Upper lobe of left lung (tissue), 6 donors: ENCODE measurements at places on chromosomes 3 and 15.

- H3K4me1 ChIP-seq: peaks cover 4% of the 10 kb centered on the region
- DNase-seq: no peak
- no peak overlapping the region for H3K4me3 ChIP-seq
Measured at GRCh38 chr3:65521032-65521431, 517.7 kb downstream of the MAGI1 start.

- peak overlapping the region; percentile 68 for H3K27ac ChIP-seq
- no peaks in the 10 kb centered on the region for H3K27me3 ChIP-seq
- H3K4me3 ChIP-seq: peak overlapping the region; percentile 38
Measured at GRCh38 chr15:60128000-60128376, 123.9 kb downstream of the FOXB1 start.

GRCh38 chr3:4006288-4006687 is 207.1 kb downstream of the LRRN1 start:
- H3K27me3 ChIP-seq: no peaks in the 10 kb centered on the region
- no peaks in the 10 kb centered on the region for H3K4me1 ChIP-seq
- DNase-seq: no peak

GRCh38 chr3:109927726-109928125 is 590.4 kb upstream of the DPPA4 start:
- no peak overlapping the region for H3K27ac ChIP-seq
- no peaks in the 10 kb centered on the region for H3K36me3 ChIP-seq
- H3K27me3 ChIP-seq: no peaks in the 10 kb centered on the region
- no peaks in the 10 kb centered on the region for H3K4me1 ChIP-seq
- no peak for DNase-seq
- no peak overlapping the region for H3K4me3 ChIP-seq

GRCh38 chr3:140250010-140250855 is 315.2 kb downstream of the CLSTN2 start:
- no peak for DNase-seq
- no peak overlapping the region for H3K4me3 ChIP-seq
- no peaks in the 10 kb centered on the region for H3K36me3 ChIP-seq
- H3K4me1 ChIP-seq: no peaks in the 10 kb centered on the region

GRCh38 chr3:82676356-82677026 is 915.0 kb upstream of the GBE1 start:
- no peaks in the 10 kb centered on the region for H3K27me3 ChIP-seq
- no peaks in the 10 kb centered on the region for H3K36me3 ChIP-seq
- no peaks in the 10 kb centered on the region for H3K4me1 ChIP-seq
- DNase-seq: no peak
- no peak overlapping the region for H3K4me3 ChIP-seq

GRCh38 chr15:59366333-59367021 is 6.2 kb downstream of the MYO1E start:
- H3K4me3 ChIP-seq: no peak overlapping the region
- no peaks in the 10 kb centered on the region for H3K27me3 ChIP-seq
- no peaks in the 10 kb centered on the region for H3K36me3 ChIP-seq
- H3K27ac ChIP-seq: no peak overlapping the region
- DNase-seq: no peak

DNA sequence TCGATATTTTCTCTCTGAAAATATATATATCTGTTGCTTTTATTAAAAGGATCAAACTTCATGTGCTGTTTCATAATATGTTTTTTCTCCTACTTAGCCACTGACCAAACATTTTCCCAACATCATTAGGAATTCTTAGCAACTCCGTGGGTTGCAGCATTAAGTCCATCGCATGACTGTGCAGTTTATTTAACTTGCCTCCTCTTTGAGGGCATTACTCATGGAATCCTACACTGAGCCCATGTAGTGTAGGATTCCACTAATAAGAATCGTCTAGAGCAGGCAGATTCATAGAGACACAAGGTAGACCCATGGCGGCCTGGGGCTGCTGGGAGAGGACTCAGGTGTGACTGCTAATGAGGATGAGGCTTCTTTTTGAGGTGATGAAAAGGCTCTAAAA is 49.3 kb downstream of the CMTM6 start:
- DNase-seq: no peak
- peaks cover 14% of the 10 kb centered on the region for H3K4me1 ChIP-seq
- no peak overlapping the region for H3K27ac ChIP-seq
- H3K36me3 ChIP-seq: peaks cover 11% of the 10 kb centered on the region

- H3K36me3 ChIP-seq: no peaks in the 10 kb centered on the region
- H3K27ac ChIP-seq: no peak overlapping the region
- no peaks in the 10 kb centered on the region for H3K27me3 ChIP-seq
- no peak overlapping the region for H3K4me3 ChIP-seq
- H3K4me1 ChIP-seq: no peaks in the 10 kb centered on the region
Measured at GRCh38 chr3:71641674-71642073, 58.1 kb upstream of the FOXP1 start.

DNA sequence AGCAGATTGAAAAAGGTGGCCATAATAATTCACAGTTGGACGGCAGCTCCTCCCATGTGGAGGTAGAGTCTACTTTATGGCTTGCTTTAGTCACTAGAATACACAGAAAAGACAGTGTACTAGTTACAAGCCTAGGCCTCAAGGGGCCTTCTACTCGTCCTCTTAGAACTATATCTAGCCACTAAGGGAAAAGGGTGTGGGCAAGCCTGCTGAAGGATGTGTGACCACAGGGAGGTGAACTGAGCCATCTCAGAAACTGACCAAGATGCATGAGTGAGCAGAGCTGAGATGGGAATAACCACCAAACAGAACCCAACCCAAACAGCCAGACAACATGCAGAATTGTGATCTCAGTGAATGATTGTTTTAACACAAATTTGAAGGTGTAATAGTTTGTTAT is 335.6 kb upstream of the LMCD1 start:
- no peak for DNase-seq
- no peaks in the 10 kb centered on the region for H3K27me3 ChIP-seq

GRCh38 chr15:78120523-78120922 is 10.7 kb downstream of the CIB2 start:
- no peaks in the 10 kb centered on the region for H3K36me3 ChIP-seq
- H3K27me3 ChIP-seq: no peaks in the 10 kb centered on the region
- no peak for DNase-seq
- no peak overlapping the region for H3K4me3 ChIP-seq
- H3K27ac ChIP-seq: no peak overlapping the region

DNA sequence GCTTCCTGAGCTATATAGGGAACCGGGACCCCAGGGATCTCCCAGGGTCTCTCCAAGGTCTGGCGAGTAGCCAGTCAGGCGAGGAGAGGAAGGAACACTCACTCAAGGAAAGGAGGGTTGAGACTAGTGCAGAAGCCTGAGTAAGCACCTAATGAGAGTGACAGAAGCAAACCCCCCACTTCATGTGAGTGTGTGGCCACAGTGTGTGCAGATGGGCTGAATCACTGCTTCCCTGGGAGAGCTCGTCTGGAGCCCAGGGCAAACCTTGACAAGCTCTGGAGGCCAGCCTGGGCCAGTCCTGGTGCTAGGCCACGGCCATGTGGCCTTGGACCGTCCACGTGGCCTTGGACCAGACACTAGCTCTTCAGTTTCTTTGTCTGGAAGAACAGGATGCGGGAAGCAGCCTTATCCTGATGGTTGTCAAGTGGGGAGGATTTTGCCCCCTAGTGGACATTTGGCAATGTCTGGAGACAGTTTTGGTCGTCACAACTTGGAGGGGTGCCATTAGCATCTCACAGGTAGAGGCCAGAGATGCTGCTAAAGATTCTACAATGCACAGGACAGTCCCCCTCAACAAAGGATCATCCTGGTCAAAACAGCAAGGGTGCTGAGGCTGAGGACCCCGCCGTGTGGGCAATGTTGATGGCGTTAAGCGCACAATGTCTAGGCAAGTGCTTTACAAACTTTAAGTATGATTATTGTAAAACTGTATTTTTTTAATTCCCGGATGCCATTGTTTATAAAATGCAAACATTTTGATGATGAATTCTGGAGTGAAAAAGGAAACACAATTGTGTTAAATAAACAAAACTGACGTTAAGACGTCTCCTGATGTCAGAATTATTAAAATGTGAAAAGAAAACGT is 34.8 kb upstream of the CTSH start:
- H3K4me3 ChIP-seq: no peak overlapping the region
- H3K4me1 ChIP-seq: no peaks in the 10 kb centered on the region
- no peaks in the 10 kb centered on the region for H3K27me3 ChIP-seq
- peak; percentile 67 for DNase-seq

DNA sequence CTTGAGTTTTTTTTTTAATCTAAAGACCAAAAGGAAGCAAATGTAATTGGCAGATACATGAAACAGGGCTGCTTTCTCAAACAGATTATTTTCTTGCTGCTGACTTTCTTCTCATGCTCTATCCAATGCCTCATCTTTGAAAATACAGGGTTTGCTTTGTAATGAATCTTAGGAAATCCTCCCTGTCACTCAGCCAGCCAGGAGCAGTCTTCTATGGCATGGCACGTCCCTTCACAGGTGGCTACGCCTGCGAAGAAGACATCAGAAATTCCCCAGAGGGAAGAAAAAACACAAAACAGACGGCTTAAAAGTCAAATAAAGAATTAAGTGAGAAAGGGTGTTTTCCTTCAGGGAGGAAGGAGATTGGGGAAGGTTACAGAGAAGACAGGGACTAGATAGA is 242.5 kb downstream of the IGSF11 start:
- no peaks in the 10 kb centered on the region for H3K27me3 ChIP-seq
- no peaks in the 10 kb centered on the region for H3K36me3 ChIP-seq
- H3K4me3 ChIP-seq: no peak overlapping the region
- H3K4me1 ChIP-seq: no peaks in the 10 kb centered on the region
- no peak for DNase-seq

DNA sequence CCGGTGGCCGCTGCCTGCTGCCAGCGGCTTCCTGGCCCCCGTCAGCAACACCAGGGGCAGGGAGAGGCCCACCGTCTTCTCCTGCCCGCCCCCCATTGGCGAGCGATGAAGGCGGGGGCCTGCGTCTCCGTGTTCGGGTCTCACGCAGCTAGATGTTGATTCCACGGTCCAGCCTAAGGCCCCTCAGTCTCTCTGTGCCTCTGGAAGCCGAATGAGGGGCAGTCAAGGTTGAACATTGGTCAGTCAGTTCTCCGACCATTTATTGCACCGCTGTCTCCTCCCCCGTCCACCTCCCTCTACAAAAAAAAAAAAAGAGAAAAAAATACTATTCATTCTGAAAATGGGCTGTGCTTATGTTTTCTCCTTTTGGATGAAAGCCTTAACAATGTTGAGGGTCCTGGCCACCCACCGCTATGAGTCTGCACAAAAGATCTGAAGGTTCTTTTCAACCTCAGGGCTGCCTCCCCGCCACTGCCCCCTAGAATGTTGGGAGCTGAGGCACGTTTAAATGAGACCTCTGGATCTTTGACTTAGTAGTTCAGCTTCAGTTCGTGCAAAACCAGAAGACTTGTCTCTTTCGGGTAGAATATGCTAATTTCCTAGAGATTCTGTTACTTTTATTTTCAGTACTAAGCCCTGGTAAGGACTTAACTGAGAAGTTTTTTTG is 736 bp downstream of the IREB2 start:
- H3K27ac ChIP-seq: peak overlapping the region; percentile 99
- peaks cover 3% of the 10 kb centered on the region for H3K36me3 ChIP-seq
- peak; percentile 31 for DNase-seq
- H3K4me1 ChIP-seq: peaks cover 59% of the 10 kb centered on the region
- no peaks in the 10 kb centered on the region for H3K27me3 ChIP-seq

DNA sequence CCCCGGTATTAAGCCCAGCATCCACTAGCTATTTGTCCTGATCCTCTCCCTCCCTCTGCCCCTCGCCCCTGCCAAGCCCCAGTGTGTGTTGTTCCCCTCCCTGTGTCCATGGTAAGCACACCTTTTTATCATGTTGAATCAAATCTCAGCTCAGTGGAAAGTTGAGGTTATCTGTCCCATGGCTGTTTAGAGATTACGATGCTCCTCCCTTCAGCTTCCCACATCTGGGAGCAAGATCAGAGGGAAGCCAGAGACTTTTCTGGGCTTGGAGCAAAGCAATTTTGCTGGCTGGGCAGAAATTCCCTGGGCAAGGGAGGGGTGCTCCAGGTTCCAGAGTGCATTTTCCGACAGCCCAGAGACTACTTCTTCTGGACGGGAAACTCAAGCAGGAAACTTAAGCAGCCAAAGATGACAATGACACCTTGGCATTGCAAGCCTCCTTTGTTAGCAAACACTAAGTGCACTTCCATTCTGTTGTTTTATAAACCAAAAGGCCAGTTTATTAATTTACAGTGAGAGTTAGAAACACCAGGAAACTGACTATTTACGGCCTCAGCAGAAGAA is 104.5 kb downstream of the MESD start:
- H3K27me3 ChIP-seq: no peaks in the 10 kb centered on the region
- no peaks in the 10 kb centered on the region for H3K36me3 ChIP-seq
- H3K4me1 ChIP-seq: no peaks in the 10 kb centered on the region

GRCh38 chr15:45799508-45799907 is 164.7 kb downstream of the SQOR start:
- H3K36me3 ChIP-seq: no peaks in the 10 kb centered on the region
- H3K4me3 ChIP-seq: no peak overlapping the region
- DNase-seq: no peak

- peaks cover 13% of the 10 kb centered on the region for H3K36me3 ChIP-seq
- no peak for DNase-seq
Measured at GRCh38 chr3:180980611-180981010, 8.9 kb downstream of the DNAJC19 start.

DNA sequence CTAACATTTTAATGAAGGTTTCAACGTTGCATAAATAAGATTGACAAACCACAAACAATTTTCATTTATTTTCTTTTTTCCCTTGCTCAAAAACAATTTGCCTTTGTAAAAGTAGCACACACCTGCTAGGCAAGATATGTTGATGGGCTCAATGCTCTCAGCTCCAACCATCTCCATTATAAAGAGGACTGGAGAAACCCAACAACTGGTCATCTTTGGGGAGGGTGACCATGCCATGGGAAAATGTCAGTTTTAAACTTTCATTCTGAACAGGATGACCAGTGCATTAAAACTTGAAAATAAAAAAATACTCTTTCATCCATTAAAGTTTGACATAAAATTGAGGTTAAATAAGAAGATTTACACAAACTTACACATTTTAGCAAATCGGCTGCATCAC is 183.7 kb downstream of the CFAP20DC start:
- DNase-seq: no peak
- H3K36me3 ChIP-seq: no peaks in the 10 kb centered on the region
- H3K4me1 ChIP-seq: no peaks in the 10 kb centered on the region
- H3K4me3 ChIP-seq: no peak overlapping the region
- H3K27ac ChIP-seq: no peak overlapping the region

DNA sequence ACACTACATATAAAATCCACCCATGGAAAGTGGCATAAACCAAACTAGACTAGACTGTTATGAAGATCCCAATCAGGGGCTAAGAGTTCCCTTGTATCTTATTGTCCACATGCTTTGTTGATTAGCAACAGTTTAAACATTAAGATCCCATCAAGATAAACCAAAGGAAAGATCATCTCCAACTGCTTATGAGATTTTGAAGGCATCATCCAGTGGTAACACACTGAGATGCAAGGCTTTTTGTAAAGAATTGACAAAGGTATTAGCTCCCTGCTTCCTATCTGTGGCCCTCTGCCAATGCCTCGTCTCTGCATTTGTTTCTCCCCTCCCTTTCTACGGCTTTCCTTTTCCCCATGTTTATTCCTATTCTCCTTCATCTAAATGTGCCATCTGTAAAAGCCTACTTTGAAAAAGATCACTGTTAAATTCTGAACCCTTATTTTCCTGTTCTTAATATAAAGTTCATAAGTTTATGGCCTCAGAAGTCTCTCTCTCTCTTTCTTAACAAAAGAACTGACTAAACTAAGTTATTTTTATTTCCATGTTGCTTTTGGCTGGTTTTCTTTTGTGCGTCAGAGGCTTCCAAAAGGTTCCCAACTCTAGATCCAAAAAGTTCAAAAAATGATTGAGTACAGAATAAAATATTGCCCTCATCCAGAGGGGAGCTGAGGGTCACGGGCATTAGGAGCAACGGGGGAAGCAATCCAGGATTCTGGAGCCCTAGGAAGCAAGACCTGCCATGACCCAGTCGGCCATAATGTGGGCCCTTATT is 5.5 kb downstream of the PLD1 start:
- no peaks in the 10 kb centered on the region for H3K36me3 ChIP-seq
- no peak overlapping the region for H3K4me3 ChIP-seq
- peaks cover 31% of the 10 kb centered on the region for H3K4me1 ChIP-seq
- no peak overlapping the region for H3K27ac ChIP-seq
- DNase-seq: no peak
